ENCODE measurements at places on chromosomes 11 and 22.

GRCh38 chr11:47271328-47271727 lies 1.4 kb downstream of the MADD start:
- H3K27me3 ChIP-seq: no peaks in the 10 kb centered on the region
- H3K4me3 ChIP-seq: peak overlapping the region; percentile 84
- no peak for DNase-seq

DNA sequence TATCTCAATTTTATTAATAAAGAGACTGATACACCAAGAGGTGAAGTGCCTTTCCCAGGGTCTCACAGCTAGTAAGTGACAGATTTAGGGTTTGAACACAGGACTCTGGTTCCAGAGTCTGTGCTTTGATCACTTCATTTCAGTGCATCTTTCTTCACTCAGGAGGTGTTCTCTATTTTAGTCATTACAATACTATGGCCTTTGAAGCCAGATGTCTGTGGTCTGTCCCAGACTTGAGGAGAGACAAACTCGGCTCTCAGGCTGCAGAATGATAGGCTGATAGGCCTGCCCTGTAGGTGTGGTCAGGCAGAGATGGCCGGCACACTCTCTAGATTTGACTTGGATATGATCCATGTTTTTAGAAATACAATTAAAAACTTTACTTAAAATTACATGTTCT lies 478.5 kb upstream of the CCDC90B start:
- H3K4me3 ChIP-seq: no peak overlapping the region
- no peaks in the 10 kb centered on the region for H3K4me1 ChIP-seq

GRCh38 chr11:119306373-119306890 lies 10.5 kb downstream of the MCAM start:
- DNase-seq: no peak
- H3K4me3 ChIP-seq: no peak overlapping the region
- H3K27me3 ChIP-seq: no peaks in the 10 kb centered on the region
- peak overlapping the region; percentile 63 for H3K27ac ChIP-seq

GRCh38 chr22:45846952-45847351 lies 130.0 kb downstream of the WNT7B start:
- no peaks in the 10 kb centered on the region for H3K36me3 ChIP-seq
- H3K4me3 ChIP-seq: no peak overlapping the region
- H3K4me1 ChIP-seq: no peaks in the 10 kb centered on the region
- H3K27ac ChIP-seq: no peak overlapping the region

GRCh38 chr22:20636075-20636812 lies 128.8 kb downstream of the MED15 start:
- no peak for DNase-seq
- no peak overlapping the region for H3K27ac ChIP-seq
- H3K27me3 ChIP-seq: no peaks in the 10 kb centered on the region
- no peaks in the 10 kb centered on the region for H3K4me1 ChIP-seq
- H3K4me3 ChIP-seq: no peak overlapping the region
- H3K36me3 ChIP-seq: no peaks in the 10 kb centered on the region

DNA sequence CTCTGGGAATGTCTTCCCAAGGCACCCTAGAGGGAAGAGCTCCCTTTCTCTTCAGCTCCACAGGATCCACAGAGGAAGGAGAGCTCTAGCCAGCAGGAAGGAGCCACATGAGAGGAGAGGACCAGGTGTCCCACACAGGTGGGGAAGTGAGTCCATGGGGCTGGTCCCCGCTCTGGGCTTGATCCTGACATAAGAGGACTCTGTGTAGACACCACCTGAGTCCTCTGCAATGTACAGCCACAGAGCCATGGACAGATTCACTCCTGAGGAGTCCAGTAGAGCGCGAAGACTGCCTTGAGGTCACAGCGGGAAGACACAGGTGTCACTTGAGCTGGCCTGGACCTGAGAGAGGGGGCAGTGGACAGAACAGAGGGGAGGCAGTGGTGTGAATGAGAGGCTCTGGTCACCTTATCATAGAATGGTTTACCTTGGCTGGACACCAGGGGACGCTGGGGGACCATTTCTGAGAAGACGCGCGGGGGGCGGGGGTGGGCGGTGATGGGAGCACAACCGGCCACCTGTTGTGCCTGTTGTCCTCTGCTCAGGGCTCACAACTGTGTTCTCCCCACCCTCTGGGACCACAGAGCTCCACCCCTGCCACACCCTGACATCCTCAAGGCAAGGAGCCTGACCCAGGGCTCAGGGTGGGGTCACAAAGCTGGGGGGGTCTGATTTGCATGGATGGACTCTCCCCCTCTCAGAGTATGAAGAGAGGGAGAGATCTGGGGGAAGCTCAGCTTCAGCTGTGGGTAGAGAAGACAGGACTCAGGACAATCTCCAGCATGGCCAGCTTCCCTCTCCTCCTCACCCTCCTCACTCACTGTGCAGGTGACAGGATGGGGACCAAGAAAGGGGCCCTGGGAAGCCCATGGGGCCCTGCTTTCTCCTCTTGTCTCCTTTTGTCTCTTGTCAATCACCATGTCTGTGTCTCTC lies 128.2 kb downstream of the ZNF280B start:
- no peak for DNase-seq
- H3K4me3 ChIP-seq: no peak overlapping the region
- H3K27ac ChIP-seq: no peak overlapping the region
- no peaks in the 10 kb centered on the region for H3K27me3 ChIP-seq

DNA sequence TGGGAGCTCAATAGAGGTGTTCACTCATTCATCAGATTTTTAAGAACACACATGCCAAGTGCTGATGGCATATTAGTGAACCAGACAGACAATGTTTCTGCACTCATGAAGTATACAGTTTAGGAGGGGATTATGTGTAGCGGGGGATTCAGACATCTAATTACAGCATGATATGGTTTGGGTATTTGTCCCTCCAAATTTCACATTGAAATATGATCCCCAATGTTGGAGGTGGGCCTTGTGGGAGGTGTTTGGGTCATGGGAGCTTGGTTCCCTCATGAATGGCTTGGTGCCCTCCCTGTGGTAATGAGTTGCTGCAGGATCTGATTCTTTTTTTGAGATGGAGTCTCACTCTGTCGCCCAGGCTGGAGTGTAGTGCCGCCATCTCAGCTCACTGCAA lies 8.9 kb upstream of the RAB3IL1 start:
- H3K4me1 ChIP-seq: peaks cover 28% of the 10 kb centered on the region
- H3K27me3 ChIP-seq: no peaks in the 10 kb centered on the region
- no peak overlapping the region for H3K4me3 ChIP-seq
- H3K36me3 ChIP-seq: no peaks in the 10 kb centered on the region
- DNase-seq: no peak

DNA sequence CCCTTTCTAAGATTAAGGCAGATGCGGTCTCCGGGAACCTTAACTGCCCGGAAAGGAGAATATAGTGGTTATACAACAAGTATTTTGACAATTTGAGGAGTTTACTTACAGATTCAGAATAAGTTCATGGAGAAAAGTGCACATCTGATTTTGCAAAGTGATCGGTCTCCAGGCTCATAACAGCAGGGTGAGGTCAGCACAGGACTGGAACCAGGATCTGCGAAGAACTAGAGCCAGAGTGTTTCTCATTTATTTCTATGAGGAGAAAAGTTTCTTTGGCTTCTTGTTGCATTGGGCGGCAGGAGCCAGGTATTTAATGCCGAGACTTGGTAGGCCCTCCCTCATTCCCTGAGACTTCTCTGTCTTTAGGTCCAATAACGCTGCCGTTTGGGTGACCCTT lies 3.7 kb downstream of the ADAMTS15 start:
- DNase-seq: no peak
- no peaks in the 10 kb centered on the region for H3K27me3 ChIP-seq
- no peak overlapping the region for H3K4me3 ChIP-seq

DNA sequence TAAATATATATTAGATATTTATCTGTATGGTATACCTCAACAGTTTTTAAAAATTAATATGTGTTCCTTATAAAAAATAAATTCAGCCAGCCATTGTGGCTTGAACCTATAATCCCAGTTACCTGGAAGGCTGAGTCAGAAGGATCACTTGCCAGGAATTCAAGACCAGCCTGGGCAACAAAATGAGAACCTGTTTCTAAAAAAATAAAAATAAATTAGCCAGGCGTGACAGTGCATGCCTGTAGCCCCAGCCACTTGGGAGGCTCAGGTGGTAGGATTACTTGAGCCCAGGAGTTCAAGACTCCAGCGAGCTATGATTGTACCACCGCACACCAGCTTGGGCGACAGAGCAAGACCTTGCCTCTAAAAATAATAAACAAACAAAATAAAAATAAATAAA lies 54.9 kb downstream of the PHF21A start:
- peak overlapping the region; percentile 62 for H3K27ac ChIP-seq
- H3K27me3 ChIP-seq: no peaks in the 10 kb centered on the region
- no peak overlapping the region for H3K4me3 ChIP-seq
- H3K36me3 ChIP-seq: no peaks in the 10 kb centered on the region

- H3K27me3 ChIP-seq: no peaks in the 10 kb centered on the region
- no peak overlapping the region for H3K4me3 ChIP-seq
- peaks cover 49% of the 10 kb centered on the region for H3K4me1 ChIP-seq
- peak overlapping the region; percentile 60 for H3K27ac ChIP-seq
- DNase-seq: no peak
These were observed 90.4 kb downstream of the ABTB2 start for GRCh38 chr11:34267417-34267816.

GRCh38 chr11:115761348-115761747 lies 257.1 kb upstream of the CADM1 start:
- H3K4me1 ChIP-seq: peaks cover 23% of the 10 kb centered on the region
- H3K36me3 ChIP-seq: no peaks in the 10 kb centered on the region
- H3K27ac ChIP-seq: no peak overlapping the region
- no peak for DNase-seq
- no peaks in the 10 kb centered on the region for H3K27me3 ChIP-seq

DNA sequence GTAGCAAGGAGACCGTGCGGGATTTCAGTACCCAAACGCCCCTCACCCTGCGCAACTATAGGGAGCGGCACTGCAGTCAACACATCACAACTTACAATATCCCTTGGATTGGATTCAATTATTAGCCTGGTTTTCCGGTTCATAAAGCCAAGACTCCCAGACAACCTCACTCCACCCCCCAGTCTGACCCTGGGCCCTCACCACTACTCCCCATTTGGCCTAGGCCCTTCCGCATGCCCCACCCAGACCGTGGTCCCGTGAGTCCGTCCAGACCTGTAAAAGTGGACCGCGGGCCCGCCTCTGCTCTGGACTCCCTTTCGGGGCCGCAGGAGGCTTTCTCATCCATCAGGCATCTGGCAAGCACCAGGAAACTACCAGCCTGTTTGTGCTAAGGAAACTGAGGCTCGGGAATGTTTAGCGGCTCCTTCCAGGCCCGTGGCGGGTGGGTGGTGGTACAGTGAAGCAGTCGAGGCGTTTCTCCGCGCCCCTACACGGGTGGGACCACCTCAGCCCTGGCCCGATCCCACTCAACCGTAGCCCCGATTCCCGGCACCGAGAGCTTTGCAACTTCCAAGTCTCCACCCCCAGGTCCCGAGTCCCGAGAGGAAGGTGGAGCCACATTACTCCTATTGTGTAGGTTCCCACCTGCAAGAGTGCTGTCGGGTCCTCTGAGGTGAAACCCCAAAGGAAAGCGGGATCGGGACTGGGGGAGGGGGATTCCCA lies 679 bp upstream of the DPP3 start:
- H3K36me3 ChIP-seq: no peaks in the 10 kb centered on the region
- peak overlapping the region; percentile 82 for H3K27ac ChIP-seq
- H3K27me3 ChIP-seq: no peaks in the 10 kb centered on the region

GRCh38 chr11:19714022-19714386 lies 1.4 kb downstream of the NAV2 start:
- peak overlapping the region; percentile 68 for H3K4me3 ChIP-seq
- no peak for DNase-seq
- H3K27ac ChIP-seq: peak overlapping the region; percentile 80

DNA sequence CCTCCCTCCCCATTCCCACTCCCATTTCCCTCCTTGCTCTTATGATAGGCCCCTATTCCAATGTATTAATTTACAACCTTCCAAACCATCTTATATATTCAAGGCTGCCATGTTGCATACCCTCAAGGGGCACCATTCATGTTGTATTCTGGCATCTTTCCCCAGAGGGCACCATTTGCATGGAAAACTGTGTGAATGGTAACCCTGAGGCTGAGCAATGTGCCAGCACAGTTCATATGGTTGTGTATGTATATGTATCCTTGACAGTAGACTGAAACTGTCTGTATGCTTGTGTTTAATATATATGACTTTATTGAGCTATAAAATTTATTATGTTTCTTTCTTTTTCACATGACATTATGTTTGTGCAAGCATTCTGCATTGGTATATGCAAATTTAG lies 7.3 kb downstream of the RASSF10 start:
- H3K4me1 ChIP-seq: no peaks in the 10 kb centered on the region
- no peaks in the 10 kb centered on the region for H3K27me3 ChIP-seq
- no peak for DNase-seq
- H3K4me3 ChIP-seq: no peak overlapping the region

DNA sequence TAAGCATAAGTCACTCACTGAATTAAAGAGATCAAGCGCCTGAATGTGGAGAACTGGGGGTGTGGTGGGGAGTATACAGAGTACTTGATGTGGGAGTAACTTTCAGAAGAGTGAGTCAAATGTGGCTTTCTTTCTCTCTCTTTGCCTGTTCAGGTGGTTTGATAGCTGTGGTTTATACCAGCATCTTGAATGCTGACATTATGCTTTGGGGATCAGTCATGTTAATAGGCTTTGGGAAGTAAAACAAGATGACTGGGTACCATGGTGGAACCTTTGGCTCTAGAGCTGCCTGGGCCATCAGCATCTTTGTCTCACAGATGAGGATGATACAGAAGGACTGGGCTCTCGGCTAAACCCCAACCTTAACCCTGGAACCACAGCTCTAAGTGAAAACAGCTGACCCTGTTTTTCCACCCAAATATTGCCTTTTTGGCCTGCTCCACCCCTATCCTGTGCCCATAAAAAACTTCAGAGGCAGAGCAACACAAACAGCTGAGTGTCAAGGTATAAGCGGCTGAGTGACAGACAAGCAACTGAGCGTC lies 58.2 kb upstream of the GNAZ start:
- no peaks in the 10 kb centered on the region for H3K27me3 ChIP-seq
- H3K27ac ChIP-seq: no peak overlapping the region
- no peaks in the 10 kb centered on the region for H3K4me1 ChIP-seq
- H3K4me3 ChIP-seq: no peak overlapping the region
- H3K36me3 ChIP-seq: no peaks in the 10 kb centered on the region
- DNase-seq: no peak

DNA sequence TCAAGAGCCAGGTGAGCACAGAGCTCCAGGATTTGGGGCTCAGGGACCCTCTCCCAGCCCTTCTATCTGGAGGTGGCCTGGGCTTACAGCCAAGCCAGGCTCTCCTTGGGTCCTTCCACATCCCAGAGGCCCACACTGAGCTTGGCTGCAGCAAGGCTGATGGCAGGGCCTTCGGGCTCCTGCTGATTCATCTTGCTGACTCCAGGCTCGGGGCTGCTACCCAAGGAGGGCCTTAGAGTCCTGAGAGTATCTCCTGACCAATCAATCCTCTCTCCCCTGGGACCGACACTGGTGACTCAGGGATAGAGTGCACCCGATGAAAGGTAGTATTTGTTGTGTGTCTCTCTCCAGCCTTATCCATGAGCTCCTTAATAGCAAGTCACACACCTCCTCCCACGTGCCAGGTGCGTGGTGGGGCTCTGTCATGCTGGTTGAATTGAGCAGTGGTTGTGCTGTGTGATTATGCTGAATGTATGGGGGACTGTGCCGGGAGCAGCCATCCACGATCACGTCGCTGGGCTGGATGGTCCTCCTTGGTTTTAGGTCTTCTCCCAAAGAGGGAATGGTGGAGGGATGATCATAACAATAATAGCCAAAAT lies 62.3 kb downstream of the GRIK4 start:
- no peak overlapping the region for H3K27ac ChIP-seq
- H3K36me3 ChIP-seq: no peaks in the 10 kb centered on the region
- DNase-seq: no peak

- no peak overlapping the region for H3K4me3 ChIP-seq
These were observed 132.2 kb downstream of the NAV2 start for GRCh38 chr11:19844806-19845205.

GRCh38 chr11:86115542-86116385 lies 46.9 kb upstream of the PICALM start:
- no peaks in the 10 kb centered on the region for H3K36me3 ChIP-seq
- no peak for DNase-seq
- no peak overlapping the region for H3K27ac ChIP-seq
- no peaks in the 10 kb centered on the region for H3K27me3 ChIP-seq
- peaks cover 12% of the 10 kb centered on the region for H3K4me1 ChIP-seq
- H3K4me3 ChIP-seq: no peak overlapping the region

Data from vagina (tissue), 2 donors.